Stimulated activated naive CD8-positive, alpha-beta T cell treated with anti-CD3 and anti-CD28 coated beads, Interleukin-15, amount 100 ng/mL, for 72 hours (primary cell): ENCODE measurements at places on chromosomes 7 and 10.

DNA sequence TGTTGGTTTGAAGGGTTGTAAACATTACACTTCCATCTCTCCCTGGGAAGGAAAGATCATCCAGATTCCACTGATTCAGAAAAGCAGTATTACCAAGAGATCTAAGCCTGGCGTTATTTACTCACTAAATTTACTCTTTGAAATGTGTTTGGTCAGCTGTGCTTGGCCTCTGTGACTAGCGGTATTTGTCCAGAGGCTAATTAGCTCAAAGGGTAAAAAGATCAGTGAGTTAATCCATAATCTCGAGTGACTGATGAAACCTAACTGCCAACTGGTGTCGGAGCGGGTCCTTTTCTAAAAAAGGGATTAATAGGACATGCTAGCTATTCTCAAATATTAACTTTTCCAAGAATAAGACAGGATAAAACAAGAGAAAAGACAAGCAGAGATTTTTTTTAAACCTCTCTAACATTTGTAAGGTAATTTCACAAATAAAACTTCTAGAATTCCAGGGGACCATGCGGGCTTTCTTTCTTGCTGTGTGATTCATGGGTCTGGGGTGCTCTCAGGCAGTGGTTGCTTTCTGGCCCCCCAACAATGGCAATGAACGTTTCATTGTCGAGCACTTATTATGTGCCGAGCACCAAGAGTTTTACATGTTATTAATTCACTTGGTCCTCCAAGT, 247.3 kb upstream of the AOAH start:
- no peak for DNase-seq

GRCh38 chr7:84535580-84536270, 341.1 kb upstream of the SEMA3A start:
- no peak for DNase-seq

DNA sequence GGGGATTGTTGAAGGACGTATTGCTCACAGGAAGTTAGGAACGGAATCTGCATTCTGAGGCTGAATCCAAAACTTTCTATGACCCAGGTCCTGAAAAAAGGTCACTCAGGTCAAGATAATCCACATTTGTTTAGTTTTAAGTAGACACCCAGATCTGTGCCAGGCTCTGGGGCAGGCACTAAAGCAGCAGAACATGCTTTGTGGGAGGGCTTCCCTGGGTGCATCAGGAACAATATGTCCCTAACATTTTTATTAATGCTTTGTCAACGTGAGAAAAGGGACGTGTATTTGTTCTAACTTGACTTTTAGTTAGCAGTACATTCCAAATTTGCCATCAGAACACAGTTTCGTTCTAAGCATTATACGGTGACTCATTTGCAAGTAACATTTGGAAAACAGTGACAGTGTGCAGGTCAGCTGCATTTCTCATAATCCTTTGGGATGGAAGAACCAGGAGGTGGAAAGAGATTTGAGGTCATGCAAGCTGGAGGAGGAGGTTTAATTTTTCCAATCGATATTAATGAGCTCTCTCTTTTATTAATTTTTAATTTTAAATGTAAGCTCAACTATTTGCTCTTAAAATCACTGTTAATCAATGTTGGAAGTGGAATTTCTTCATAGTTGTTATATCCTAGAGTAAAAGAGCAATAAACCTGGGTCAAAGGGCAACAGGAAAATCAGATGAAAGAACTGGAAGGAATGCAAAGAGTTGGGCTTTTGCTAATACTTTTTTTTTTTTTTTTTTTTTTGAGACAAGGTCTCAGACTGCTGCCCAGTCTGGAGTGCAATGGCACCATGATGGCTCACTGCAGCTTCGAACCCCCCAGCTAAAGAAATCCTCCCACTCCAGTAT, 35.0 kb downstream of the TAS2R41 start:
- DNase-seq: no peak

DNA sequence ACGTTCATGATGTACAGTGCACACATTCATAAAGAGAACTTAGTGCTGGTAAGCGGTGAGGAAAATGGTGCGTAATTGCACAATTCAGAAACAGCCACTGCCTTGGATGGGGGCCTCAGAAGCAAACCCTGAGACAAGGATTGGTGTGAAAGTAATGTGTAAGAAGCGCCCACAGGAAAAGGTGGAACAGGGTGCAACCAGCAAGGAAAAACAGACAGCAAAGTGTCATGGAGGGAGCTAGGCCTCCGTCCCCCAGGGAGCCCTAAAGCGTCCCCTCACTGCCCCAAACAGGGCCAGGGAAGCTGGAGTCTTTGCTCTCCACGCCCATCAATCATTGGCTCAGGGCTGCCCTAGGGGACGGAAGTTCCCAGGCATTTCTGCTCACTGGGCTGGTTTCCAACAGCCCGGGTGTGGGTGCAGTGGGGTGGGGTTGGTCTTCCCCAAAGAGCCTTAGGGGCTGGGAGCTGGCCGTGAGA, 9.6 kb upstream of the C10orf105 start:
- DNase-seq: no peak

DNA sequence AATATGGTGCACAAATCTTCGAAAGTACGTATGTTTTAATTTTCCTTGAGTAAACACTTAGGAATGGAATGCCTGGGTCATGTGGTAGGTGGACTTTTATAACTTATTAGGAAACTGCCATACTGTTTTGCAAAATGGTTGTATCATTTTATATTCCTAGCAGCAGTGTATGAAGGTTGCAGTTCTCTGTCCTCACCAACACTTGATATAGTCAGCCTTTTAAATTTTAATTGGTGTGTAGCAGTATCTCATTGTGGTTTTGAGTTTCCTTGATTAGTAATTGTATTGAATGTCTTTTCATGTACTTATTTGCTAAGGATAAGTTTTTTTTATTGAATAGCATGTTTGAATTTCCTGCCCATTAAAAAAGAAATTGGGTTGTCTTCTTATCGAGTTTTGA, 926 bp upstream of the PCBD1 start:
- DNase-seq: no peak

DNA sequence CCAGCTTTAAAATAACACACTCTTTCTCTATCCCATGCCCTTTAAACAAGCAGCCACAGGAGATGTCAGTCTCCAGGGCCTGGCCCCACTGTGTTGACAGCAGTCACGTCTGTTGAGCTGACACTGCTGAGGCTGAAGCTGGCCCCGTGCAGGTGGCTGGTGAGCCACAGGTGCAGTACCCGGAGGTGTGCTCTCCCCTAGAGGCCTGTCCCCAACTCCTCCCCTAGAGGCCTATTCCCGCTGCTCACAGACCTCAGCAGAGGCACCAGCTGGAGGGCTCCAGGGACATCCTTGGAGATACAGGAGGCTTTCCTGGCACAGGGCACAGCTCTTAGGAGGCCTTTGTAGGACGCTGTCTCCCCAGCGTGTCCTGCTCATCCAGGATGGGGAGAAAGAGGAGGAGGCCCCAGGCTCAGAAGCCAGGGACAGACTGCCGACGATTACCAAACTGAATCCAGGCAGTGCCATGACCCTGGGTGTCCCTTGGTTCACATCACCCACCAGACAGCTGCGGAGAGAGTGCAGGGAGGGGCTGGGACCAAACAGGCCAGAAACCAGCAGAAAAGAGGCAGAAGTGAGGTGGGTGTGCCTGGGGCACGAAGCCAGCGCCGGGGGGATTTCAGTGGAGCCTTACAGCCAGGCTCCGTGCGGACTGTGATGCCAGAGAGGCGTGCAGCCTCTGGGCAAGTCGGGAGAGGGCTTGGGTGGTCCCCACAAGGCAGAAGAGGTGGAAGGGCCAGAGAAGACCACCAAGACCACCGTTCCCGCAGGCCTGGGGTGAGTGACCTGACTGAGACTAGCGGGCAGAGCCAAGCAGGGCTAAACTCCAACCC, 18.5 kb upstream of the TTYH3 start:
- DNase-seq: no peak

DNA sequence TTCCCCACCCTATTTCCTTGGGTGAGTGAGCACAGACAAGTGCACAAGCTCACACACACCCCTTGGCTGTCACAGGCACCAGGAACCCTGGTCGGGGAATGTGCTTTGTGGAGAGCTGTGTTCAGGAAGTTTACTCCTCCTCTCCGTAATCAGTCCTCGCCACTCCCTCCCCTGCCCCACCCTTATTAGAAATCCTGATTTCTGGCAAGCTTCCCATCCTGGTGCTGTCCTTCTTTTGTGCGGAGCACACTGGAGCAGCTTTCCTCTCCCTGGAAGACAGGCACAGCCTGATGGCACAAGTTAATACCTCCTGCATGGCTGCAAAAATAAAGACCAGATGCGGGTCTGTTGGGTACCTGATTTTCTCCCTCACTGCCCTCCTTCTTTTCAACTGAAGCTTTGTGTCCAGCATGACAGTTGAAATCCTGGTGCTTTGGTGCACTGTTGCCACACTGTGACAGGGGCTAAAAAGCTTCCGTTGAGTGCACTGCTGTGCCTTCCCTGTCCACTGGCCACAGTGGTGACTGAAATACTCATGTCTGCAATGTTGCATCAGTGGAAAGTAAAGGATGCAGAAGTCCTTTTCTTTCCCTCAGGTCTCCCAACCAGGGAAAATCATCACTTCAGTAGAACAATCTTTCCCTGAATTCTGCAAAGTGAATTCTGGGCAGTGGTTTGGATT, 55.0 kb downstream of the LRRC4 start:
- no peak for DNase-seq

GRCh38 chr10:62000726-62001125, 99.2 kb downstream of the ARID5B start:
- no peak for DNase-seq

GRCh38 chr10:80489371-80490112, 35.4 kb downstream of the TSPAN14 start:
- no peak for DNase-seq

- DNase-seq: no peak
These were observed 226.9 kb downstream of the TNS3 start for GRCh38 chr7:47354831-47355541.

DNA sequence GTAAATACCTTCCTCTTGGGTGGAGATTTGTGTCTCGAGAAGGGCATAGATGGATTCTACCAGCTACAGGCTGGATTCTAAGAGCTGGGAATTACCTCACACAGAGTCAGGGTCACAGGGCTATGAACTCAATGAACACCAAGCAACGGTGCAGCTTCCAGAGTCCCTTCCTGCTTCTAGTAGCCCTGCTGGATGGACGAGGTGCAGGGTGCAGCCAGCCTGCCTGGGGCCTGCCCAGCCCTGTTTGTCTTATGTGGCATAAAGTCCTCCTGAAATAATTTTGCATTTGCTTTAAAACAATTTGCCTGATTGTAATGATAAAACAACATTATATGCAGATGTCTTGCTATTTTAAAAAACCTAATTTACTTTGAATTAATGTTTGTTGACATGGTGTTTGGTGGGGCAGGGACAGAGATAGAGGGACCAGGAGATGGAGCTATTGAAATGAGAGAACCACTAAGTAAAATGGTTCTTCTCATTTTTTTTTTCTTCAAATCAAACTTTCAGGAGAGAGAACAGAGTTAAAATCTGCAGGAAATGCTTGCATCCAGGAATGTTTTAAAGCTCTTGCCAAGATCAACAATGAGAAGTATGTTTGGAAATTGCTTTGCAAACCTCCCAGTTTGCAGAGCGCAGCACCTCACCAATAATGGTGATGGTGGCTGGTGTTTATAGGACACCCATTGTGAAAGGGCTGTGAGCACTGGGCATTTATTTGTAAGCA, 305.4 kb upstream of the PODXL start:
- DNase-seq: no peak
